ENCODE measurements at places on chromosomes 13 and 19.

DNA sequence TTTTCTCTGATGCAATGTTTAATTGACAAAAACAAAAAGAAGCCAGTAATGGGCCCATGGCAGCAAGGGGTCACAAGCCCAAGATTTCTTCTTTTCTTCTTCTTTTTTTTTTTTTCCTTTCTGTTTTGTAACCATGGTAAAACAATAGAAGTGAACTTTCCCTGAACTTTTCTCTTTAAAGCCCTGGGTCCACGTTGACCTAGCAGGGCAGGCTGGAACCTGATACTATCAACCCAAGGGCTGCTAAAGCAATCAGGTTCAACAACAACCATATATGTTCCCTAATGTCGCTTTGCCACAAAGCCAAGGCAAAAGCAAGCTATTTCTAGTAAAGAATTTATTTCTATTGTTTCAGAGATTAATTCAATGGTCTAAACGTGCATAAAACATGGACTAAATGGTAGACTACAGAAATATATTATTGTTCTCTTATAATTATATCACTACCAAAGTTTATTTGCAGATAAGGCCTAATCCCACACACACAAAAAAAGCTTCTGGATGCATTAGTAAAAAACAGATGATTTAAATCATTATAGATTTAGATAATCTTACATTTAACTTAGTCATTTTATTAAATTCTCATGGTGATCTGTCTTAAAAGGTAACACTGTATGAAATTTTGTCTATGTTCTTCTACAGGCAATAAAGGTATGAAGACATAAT, 153.9 kb downstream of the DACH1 start:
- DNase-seq, result no peak

DNA sequence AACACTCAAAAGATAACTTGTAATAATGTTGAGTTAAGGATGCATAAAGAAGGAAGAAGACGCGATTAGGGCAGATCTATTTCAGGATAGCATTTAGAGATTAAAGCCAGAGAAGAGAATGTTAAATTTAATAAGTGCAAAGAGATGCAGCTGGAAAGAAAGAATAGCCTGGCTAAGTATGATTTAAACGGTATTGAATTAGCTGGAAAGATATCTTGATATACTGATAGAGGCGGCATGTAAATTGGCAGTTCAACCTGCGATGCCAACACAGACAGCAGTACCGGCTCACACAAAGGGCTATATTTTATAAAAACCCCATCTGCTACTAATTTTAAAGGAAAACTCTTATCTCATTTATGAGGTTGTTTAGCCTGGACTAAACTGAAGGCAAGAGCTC, 121.4 kb downstream of the ENOX1 start:
- no peak for DNase-seq

DNA sequence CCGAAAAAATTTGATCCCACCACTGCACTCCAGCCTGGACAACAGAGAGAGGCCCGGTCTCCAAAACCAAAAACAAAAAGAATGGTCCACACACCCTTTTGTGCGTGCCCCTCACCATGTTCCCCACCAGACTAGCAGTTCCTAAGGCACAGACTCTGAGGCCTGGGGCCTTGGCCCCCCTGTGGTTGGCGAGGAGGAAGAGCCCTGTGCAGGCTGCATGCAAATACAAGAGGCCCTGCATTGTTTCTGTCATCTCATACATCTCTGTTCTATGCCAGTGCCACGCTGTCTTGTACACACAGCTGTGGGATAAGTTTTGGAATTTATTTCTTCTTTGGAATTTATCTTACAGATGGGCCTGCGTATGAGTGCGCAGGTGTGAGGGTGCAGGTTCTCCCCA, 4.7 kb upstream of the YJEFN3 start:
- no peak for DNase-seq

DNA sequence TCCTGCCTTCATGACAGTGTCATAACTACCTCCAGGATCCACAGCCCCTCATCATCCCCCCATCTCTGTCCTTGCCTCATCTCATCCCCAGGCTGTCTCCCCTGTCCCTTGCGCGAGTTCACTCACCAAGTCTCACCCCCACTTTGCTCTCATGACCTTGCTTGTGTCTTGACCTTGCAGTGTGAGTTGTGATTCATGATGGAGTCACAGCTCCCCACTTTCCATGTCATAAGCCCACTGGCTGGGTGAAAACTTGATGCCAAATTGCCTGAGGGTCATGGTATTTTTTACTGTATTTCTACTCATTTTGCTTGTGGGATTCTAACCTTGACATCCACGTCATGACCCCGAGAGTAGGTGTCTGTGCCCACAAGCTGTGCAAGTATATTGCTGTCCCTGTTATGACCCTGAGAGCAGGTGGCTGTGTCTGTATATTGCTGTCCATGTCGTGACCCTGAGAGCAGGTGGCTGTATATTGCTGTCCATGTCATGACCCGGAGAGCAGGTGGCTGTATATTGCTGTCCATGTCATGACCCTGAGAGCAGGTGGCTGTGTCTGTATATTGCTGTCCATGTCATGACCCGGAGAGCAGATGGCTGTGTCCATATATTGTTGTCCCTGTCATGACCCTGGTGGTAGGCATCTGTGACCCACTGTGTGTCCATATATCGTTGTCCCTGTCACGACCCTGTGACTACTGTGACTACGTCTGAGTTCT, 23.8 kb downstream of the APBA3 start:
- DNase-seq, result no peak

DNA sequence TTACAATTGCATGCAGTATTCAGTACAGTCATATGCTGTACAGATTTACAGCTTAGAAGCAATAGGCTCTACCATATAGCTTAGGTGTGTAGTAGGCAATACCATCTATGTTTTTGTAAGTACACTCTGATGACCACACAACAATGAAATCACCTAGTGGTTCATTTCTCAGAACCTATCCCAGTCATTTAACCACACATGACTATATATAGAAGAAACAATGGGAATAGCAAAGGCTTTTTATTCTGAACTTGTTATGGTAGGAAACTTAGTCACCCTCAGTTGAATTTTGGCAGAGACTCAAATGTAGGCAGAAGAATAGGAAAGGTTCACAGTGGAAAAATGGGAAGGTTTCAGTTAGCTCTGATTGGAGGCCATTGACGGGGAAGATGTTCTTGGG, 1075.1 kb upstream of the MIR17HG start:
- DNase-seq, result no peak

- peak; percentile 75 for DNase-seq
These were observed 15.1 kb downstream of the PRAM1 start for GRCh38 chr19:8487137-8487851.

- no peak for DNase-seq
These were observed 6.8 kb upstream of the CRTC1 start for GRCh38 chr19:18676692-18677091.

DNA sequence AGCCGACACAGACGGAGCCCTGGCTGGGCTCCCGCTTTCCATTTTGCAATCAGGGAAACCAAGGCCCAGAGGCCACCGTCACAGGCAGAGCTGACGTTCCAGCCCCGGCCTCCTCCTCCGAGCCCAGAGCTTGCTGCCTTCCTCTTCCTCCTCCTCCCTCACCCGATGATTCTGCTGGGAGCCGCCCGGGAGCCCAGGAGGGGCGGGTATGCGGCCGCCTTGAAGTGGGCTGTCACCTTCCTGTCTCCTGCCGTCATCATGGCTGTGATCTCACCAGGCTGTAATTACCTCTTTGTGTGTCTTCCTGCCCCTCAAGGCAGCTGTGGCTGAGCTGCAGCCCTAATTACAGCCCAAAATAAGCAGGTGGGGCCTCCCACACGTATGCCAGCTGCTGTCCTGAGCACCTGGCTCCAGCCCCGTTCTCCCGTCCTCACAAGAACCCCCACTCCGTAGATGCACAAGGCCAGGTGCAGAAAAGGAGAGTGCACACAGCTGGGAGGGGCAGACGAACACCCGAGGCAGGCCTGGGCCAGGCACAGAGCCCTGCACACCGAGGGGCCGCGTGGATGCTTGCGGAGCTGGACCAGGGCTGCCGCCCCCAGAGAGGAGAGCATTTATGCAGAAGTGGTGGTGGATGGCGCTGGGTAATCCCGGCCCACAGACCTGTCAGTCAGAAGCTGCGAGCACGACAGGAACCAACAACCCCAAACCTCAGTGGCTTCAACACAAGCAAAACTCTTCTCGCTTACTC, 4.0 kb downstream of the TPGS1 start:
- peak; percentile 93 for DNase-seq

GRCh38 chr13:78609464-78610205, 6.3 kb upstream of the POU4F1 start:
- no peak for DNase-seq

- peak; percentile 73 for DNase-seq
These were observed 7.6 kb downstream of the CAPN12 start for GRCh38 chr19:38736413-38737280.

- DNase-seq, result no peak
These were observed 2.0 kb downstream of the DAZAP1 start for GRCh38 chr19:1409204-1410005.

- no peak for DNase-seq
These were observed 153.1 kb downstream of the FGF9 start for GRCh38 chr13:21823949-21824348.

DNA sequence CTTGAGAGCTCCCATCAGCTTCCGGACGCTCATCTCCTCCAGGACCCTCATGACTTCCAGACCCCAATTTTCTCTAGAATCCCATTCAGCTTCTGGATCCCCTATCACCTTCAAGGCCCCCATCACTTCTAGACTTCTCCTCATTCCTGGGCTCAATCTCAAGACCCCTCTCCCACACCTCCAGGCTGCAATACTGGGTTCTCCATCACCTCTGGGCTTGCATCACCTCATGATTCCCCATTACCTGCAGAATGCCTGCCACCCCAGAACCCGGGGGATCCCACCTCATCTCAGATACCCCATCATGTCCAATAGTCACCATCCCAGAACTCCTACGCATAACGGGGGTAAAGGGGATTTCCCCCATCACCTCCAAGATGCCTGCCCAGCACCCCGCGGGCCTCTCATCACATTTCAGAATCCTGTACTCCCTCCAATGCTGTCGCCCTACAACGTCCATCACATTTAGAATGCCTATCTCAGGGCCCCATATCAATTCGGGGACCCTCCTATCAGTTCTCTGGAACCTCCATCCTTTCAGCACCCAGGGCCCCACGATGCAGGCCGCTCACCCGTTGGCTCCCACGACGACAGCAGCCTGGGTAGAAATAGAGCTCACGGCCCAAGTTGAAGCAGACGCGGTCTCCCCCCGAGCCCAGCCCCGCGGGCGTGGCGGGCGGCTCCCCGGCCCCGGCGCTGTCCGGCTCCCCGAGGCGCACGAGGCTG, 738 bp downstream of the DMWD start:
- DNase-seq, result peak; percentile 30

DNA sequence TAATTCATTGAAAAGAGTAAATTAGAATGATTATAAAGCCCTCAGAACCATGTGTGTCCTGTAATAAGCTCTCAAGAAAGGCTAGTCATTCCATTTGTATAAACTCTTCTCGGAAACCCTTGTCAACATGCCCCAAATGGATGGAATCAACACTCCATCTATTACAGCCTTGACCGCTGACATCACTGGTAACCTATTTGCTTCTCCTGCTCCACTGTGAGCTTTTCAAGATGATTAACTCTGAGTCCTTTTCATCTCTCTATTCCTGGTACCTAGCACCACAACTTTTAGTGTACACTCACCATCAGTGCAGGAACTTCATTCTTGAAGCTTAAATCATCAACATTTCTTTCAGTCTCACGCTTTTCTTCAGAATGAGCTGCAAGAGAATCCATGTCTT, 612.0 kb downstream of the DCT start:
- no peak for DNase-seq

- peak; percentile 80 for DNase-seq
These were observed 24.9 kb upstream of the TPM4 start for GRCh38 chr19:16051254-16052025.

DNA sequence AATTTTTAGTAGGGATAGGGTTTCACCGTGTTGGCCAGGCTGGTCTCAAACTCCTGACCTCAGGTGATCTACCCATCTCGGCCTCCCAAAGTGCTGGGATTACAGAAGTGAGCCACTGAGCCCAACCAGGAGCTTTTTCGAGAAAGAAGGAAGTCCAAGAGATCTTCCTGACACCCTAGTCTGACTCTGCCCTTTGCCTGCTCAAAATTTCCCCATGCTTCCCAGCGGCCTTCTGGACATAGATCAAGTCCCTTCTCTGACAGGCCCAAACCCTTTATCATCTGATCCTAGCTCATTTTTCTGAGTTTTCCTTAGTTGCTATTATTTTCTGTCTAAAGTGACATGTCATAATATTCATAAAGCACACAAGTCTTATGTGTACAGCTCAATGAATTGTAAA, 1.5 kb upstream of the BAX start:
- no peak for DNase-seq

DNA sequence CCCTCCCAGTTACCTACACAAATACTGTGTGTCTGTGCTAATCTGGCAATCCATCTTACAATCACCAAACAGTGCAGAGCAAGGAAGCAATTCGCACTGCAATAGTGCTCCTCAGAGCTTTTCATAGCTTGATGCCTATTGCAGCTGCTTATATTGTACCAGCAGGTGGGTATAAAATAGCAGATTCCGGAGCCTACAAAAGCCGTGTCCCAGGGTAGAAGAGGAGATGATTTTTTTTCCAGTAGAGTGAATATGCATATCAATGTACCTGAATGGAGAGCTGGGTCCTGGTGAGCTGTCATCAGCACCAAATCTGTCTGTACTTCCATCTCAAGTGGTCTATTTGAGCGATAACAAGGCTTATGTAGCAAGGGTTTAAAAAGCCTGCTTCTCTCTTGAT, 668.4 kb downstream of the DIAPH3 start:
- DNase-seq, result no peak

GRCh38 chr19:53101518-53101917, 1.7 kb downstream of the ZNF160 start:
- peak; percentile 1 for DNase-seq

GRCh38 chr19:41903193-41903953, 20.4 kb downstream of the ARHGEF1 start:
- no peak for DNase-seq

- no peak for DNase-seq
These were observed 113.8 kb downstream of the IRS2 start for GRCh38 chr13:109672545-109672944.

GRCh38 chr13:93338906-93339305, 112.3 kb downstream of the GPC6 start:
- no peak for DNase-seq

DNA sequence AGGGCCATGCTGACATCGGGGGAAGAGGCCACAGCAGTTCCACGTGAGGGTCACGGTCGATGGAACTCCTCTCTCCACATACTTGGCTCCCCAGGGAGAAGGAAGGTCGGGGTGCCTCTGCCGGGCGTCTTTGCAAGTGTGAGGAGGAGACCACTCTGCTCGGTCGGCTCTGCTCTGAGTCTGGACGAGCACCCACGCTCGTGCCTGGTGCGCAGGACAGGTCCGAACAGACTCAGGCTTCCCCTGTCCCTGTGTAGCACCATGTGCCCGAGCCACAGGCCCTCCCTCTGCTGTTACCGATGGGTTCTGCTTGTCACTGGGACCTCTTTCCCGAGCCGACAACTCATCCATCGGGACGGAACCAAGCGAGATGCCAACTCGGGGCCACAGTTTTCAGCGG, 35.1 kb downstream of the TMEM255B start:
- DNase-seq, result no peak

GRCh38 chr19:17266589-17266974, 661 bp upstream of the BABAM1 start:
- DNase-seq, result no peak

GRCh38 chr13:110304256-110304655, 2.7 kb downstream of the COL4A1 start:
- DNase-seq, result no peak

Measured in CD4-positive, alpha-beta T cell treated with Interleukin-17A for 1 hour (primary cell).